Stimulated activated CD8-positive, alpha-beta memory T cell treated with anti-CD3 and anti-CD28 coated beads, Interleukin-15, amount 100 ng/mL, for 48 hours (primary cell): ENCODE measurements at places on chromosomes 7 and 10.

DNA sequence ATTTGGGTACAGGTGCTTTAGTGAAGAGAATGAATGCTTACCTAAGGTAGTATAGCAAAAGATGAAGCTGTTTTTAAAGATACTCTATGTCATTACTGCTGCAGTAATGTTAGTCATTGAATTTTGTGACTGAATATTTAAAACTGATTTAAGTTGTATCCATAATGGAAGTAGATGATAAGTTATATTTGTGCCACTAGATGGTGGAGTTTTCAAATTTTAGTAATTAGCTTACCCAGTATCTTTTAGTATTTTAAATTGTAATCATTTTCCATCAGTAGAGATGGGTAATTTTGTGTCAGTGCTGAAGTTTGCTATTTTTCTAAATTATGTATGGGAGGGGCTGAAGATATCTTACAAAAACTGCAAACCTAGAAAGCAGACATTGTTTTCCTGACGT is 25.2 kb downstream of the HBP1 start:
- DNase-seq: no peak

DNA sequence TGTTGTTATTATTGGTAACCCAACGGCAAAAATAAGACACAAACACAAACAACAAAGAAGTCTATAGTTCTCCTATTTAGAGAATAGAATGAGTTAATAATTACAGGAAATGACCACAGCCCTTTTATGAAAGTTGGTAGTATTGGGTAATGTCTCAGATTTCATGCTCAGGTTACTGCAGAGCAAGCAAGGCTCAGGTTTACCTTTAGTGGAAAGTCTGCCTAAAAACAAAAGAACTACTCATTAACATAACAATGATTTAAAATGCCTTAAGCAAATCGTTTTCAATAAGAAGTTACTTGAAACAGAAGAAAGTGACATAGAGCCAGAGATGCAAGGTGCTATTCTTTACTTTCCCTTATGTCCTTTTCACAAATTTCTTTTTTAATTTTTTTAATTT is 441.2 kb downstream of the PLXDC2 start:
- DNase-seq: no peak

DNA sequence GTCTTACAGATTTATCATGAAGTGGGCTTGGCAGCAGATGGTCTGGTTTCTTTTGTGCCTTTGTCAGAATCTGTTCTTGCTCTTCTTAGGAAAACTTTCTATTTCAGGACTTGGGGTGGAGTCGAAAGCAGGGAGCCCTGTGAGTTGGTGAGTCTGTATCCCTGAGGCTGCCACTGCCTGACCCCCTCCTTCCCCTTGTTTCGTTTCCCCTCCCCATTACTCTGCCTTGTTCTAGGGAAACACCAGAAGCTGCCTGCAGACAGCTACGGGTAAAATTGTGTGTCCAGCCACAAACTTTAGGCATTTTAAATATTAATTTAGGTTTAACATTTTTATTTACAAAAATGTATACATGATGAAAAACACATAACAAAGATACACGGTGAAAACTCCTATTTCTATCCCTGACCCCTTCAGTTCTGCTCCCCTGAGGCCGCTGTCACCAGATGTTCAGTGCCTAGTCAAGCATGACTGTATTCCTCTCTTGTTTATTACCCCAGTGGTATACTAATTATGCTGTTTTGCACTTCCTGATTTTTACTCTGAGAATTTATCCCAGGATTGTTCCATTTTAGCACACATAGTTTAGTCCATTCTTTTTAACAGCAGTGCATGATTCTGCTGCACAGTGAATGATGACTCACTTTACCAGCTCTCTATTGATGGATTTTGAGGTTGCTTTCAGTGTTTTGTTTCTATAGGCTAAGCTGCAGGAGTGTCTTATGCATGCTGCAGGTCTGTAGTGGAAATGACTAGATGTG is 9.1 kb downstream of the TSPAN14 start:
- DNase-seq: no peak

DNA sequence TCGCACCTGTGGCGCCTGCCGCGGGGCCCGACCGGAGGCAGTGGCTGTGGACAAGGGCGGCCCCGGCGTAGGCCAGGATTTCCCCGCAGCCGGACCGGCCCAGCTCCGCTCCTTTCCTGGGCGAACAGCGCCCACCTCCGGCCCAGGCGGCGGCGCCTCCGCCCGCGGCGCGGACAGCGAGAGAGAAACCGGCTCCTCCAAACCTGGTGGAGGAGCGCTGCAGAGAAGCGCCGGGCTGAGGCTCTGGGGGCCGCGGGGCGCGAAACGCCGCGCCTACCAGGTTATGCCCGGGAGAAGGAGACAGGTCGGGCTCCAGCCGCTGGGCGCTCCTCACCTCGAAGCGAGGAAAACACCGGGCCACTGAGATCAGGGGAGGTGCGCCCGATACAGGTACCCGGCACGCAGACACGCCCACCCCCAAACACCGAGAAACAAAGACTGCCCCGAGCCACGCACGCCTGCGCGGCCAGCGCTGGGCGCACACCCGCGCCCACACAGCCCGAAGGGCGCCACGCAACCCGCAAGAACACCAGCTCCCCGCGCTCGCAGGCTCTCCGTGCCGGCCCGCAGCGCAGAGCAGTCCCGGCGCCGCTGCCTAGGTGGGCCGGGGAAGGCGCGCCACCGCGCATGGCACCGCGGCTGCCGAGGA is 3.3 kb downstream of the GRID1 start:
- DNase-seq: no peak

DNA sequence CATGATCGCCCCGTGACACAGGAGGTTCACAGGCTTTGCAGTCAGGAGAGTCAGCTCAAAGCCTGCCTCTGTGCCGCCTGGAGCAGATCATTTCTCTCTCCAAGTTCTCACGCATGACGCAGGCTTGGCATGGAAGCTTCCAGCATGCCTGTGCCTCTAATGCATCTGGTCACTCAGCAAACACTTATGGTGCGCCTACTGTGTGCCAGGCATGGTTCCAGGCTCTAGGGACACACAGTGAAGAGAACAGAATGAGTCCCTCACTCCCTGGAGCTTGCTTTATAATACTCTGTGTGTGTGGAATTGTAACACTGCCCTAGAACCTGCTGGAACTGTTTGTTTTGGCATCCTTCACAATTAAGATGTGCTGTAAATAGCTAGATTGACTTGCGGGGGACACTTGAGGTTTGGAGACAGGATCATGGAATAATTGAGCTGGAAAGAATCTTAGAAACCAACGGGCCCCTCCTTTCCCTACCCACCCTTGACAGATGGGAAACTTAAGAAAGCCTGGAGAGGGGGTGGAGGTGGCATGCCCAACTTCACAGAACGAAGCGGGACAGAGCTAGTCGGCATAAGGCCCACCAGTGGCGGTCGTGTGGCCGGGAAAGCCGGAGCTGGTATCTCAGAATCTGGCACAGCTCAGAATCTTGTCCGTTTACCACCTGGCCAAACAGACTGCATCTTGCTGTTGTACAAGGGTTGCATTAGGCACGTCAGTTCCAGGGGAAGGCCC is 4.6 kb upstream of the MYH16 start:
- no peak for DNase-seq

- no peak for DNase-seq
These were observed 35.8 kb downstream of the CAMK2B start for GRCh38 chr7:44289341-44290251.

- DNase-seq: no peak
These were observed 18.8 kb upstream of the ABCB5 start for GRCh38 chr7:20596653-20597052.

- DNase-seq: no peak
These were observed 208.6 kb upstream of the MGMT start for GRCh38 chr10:129258283-129258923.

DNA sequence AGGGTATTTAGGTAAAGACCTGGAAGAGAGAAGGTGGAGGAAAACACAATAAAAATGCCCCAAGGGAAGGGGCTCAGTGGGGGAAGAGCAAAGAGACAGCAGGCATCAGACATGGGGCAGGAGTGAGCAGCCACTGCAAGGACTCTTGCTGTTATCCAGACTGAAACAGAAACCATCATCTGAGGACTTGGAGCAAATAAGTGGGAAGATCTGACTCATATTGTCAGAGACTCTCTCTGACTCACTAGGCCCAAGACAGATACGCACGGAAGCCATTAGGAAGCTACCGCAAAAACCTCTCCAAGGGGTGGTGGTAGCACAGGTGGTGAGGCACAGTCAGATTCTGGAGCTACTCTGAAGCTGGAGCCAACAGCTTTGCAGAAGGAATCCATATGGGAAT is 110.7 kb downstream of the RNF32 start:
- peak; percentile 37 for DNase-seq

DNA sequence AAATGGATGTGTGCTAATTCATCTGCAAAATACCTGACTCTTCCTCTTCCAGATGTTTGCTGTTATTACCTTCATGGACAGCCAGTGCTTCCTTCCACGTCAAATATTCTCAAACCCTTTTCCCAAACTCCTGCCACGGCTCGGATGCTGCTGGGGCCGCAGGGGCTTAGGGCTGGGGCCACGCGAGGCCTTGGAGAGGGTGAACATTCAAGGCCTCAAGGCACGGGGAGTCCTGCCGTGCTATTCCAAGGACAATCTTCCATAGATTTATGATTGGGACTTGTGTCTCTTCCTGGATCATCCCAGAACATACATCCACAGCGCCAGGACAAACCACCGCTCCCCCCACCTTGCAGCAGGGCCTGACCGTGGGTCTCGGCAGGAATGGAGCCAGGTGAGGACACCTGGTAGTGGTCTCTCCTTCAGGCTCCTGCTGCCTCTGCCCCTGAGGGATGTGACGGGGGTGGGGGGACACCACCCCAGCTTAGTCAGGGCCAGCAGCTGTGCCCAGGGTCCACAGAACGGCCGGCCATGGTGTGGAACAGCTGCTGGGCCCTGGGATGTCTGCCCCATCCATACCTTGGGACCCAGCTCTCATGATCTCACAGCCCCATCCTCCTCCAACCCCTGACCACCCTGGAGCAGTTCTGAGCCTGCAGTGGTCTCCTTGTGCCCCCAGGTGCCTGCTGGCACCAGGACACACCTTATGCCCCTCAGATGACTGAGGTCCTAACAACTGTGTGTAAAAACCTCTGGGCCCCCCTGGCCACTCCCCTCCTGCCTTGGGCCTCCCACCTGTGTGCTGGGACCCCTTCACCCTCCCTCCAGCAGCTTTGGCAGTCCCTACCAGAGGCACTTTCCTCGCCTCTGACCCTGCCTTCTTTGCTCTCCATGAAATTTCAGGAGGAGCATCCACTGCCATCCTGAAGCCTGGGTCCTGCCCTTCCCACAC is 16.7 kb downstream of the VIPR2 start:
- DNase-seq: no peak

DNA sequence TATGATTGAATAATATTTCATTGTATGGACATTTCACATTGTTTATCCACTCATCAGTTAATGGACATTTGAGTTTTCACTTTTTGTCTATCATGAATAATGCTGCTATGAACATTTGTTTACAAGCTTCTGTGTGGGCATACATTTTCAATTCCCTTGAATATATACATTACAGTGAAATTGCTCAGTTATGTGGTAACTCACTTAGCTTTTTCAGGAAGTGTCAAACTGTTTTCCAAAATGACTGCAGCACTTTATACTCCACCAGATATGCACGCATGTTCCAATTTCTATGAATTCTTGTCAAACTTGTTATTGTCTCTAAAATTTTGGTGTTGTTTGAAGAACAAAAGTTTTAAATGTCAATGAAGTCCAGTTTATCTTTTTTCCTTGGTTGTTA is 401.2 kb downstream of the THSD7A start:
- no peak for DNase-seq

- no peak for DNase-seq
These were observed 25.2 kb upstream of the ZNF488 start for GRCh38 chr10:47409171-47409865.

DNA sequence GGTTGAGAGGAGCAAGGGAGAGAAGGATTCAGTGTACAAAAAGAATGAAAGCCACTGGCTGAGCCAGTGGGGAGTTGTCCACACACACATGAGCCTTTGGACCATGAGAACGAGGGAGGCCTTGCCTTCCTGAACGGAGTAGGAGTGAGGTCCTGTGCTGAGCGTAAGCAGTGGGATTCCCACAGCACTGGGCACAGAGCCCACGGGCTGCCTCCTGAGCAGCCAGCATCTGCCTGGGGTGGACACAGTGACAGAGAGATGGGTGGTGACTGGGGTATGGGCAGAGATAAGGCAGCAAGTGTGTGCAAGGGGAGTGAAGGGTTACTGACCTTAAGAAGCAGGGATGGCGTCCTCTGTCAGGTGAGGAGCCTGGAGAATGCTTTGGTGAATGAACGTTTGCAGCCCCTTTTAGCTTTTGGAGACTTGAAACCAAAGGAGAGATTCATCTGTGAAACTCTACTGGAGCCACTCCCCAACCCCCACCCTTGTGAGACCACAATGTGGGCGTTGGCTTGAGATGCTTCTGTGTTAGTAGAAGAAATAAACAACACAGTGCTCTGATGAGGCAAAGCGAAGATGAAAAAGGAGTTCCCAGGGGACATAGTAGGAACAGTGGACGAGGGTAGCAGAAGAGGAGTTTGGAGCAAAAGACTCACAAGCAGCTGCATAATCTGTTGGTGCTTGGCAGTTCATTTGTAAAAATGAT is 56.5 kb downstream of the FIGNL1 start:
- peak; percentile 52 for DNase-seq

GRCh38 chr7:77940647-77941046 is 142.1 kb downstream of the PHTF2 start:
- DNase-seq: no peak

DNA sequence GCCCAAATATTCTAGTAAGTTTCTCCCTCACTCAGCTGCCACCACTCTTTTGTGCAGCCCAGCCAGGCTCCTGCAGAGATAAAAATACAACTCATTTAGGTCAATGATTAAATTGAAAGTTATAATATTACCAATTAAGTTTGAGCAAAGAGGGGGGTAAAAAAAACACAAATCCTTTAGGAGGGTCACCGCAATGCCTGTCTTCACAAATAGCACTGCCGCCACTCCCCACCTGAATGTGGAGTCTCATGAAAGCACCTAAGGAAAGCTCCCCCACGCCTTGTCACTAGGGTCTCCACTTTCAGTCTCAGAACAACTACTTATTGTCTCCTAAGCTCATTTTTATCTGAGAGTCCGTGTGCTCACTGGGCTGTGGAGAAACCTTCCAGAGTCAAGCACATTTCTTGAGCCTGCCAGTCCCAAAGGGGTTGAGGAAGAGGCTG is 148.7 kb downstream of the FGFR2 start:
- no peak for DNase-seq

DNA sequence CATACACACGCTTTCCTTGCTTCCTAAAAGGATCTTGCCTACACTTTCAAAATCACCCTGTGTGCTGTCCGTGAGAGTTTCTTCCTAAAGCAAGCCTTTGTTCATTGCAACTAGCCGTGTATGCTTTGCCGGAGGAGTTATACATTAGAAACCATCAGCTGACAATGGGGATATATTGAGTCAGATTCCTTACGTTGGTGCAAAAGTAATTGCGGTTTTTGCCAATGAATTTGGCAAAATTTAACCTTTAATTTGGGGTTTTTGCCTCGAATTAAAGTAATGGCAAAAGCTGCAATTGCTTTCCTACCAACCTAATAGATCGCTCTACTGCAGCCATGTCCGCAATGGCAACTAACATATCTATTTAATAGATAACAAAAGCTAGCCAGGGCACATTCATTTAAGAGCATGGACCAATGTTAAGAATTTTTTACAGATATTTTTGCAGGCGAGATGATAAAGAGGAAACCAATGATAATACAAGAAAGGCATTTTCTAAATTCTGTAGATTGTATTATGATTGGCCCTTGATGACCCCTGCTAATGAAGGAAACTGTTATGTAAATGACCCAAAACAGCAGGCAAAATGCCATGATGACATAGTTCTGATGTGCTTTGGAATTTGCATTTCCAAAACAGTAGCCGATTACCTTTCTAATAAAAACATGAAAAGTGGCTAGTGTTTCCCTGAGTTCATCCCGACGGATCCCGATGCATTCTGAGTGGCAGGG is 184.8 kb upstream of the NRP1 start:
- DNase-seq: no peak

- no peak for DNase-seq
These were observed 9.7 kb upstream of the ZNF485 start for GRCh38 chr10:43596546-43596945.
